ENCODE measurements at places on chromosomes 2 and 18.

- no peak for DNase-seq
Measured at GRCh38 chr2:231392431-231393148, 2.9 kb upstream of the B3GNT7 start.

DNA sequence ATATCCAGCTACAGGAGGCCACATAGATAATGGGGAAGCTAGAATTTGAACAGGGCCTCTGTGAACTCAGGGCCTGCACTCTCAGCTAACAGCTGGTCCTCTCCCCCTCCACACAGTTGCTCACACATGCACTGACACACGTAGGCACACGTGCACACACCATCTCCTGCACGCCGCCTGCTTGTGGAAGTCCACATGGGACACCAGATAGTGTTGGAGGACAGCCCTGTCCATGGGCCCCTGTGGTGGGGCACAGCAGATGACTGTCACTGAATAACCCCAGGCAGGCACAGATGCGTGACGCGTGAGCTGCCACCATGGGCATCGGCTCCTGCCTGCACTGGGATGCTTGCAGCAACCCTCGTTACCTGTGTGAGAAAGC is 52.9 kb downstream of the ADI1 start:
- DNase-seq: no peak

GRCh38 chr2:141482697-141483096 is 648.1 kb downstream of the LRP1B start:
- no peak for DNase-seq

DNA sequence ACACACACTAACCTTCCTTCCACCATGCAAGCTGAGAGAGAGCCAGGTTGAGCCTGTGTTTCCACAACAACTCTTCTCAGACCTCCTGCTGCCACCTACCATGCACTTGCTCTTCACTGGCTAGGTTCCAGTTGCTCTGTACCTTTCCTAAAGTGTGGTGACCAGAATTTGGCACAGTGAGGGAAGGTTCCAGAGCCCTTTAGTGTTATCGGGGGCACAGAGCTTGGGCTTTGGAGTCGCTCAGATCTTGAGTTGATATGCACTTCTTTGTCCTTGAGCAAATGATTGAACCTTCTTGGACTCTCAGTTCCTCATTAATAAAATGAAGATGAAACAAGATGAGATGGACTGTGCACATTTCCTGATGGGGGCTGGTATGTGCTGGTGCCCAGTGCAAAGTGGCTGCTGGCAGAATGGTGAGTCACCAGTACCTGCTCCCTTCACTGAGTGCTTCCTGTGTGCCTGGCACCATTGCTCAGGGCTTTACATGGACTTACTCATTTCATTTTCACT is 47.1 kb downstream of the NEDD4L start:
- DNase-seq: peak; percentile 90

GRCh38 chr2:120226316-120226715 is 3.1 kb upstream of the TMEM185B start:
- DNase-seq: no peak

DNA sequence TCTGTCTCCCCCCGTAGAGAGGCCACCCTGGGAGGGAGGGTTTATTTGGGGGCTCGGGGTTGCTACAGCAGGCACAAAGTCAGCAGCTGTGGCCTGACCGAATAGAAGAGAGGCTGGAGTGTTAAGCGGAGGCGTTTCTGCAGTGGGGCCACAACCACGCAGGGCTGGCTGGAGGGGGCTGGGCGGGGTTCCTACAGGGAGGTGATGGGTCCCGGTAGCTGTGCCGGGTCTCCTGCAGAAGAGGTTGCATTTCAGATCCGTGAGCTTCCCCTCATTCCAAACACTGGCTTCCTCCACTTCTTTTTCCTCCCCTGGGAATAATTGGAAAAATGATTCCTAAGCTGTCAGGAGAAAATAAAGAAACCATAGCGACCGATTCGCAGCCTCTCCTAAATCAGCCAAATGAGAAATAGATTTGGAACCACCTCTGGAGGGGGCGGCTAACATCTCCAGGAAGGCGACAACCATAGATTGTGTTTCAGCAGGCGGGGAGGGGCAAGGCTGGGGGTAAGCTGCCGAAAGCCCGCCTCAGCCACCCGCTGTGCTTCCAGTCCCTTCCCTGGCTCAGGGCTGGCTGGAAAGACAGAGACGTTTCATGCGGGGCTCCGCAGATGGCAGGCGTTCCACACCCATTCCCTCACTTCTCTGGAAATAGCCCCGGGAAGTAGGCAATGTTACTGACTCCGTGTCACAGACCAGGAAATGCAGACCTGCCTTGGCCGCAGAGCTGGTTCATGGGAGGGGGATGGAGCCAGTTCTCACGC is 85.6 kb upstream of the TAF1B start:
- DNase-seq: no peak

GRCh38 chr2:42102591-42103450 is 55.0 kb downstream of the PKDCC start:
- no peak for DNase-seq

DNA sequence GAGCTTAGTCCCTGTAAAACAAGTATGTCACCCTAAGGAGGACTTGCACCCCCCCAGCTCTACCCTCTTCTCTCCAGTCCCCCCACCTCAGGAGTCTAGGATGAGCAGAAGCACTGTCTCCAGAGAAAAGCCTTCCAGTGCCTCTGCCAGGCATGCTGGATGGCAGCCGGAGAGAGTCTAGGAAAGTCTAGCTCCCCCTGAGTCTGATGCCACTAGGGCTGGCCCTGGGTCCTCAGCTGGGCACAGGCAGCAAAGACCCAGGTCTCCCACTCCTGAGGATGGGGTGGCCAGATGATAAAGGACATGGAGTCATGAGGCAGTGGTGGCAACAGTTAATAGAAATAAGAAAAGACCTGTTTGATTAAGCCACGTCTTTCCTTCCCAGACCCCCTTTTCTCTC is 225.6 kb downstream of the CYP26B1 start:
- DNase-seq: no peak

DNA sequence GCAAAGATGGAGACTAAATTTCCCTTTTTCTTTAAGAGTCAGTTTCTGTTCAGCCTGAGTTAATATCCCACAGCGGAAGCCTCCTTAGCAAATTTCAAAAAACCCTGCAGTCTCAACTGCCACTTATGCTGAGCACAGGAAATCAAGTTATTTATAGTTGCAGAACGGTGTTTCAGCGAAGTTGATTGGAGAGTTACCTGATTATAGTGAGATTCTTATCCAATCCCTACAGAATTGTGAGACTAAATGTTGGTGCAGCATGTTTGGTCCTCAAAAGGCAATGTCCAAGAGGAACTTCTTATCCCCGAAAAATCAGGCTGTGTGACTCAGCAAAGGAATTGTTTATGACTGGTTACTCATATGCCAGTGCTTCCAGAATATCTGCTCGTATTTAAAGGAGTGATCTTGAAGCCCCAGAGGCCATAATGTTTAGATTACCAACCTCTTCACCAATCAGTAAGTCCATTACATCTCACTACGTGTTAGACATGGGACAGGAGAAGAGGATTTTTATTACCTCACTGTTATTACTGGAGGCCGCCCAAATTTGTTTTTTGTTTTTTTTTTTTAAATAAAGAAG is 67.9 kb downstream of the LRRFIP1 start:
- DNase-seq: peak; percentile 96

DNA sequence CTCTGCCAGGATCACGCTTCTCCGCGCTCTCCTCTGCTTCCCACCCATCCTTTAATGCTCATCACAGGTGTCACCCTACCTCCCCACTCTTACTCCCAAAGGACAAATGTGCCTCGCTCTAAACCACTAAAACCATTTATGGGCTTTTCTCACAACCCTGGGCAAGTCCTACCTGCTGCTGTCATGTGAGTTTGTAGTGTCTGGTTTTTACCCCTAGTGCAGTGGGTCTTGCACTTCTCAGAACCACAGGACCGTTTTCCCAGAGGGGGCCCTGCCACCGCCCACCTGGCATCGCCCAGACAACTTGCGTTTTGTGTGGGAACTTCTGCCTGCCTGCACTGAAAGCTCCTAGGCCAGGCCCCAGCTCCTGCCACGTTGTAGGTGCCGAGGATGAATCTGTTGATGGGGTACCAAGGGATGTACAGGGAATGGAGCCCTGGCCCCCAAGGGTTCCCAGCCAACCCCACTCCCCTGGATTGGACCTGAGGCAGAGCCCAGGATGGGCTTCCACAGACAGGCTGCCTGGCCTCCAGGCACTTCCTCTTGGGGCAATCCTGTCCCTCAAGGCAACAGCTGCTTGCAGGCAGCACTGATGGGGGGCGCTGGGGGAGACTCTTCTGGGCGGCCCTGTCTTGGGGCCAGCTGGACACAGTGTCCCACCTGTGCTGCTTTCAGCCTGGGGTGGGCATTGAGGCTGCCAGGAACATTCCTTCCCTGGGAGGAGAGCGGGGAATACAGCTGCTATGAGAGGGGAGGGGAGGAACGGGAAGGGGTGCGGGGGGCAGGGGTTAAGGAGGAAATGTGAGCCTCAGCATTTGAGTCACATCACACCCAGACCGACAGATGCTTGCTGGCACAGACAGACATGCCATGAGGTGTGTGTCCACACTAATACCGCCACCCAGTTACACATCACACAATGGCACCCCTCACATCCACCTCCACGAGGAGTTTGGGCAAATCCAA is 176.3 kb downstream of the ZFP36L2 start:
- DNase-seq: no peak

DNA sequence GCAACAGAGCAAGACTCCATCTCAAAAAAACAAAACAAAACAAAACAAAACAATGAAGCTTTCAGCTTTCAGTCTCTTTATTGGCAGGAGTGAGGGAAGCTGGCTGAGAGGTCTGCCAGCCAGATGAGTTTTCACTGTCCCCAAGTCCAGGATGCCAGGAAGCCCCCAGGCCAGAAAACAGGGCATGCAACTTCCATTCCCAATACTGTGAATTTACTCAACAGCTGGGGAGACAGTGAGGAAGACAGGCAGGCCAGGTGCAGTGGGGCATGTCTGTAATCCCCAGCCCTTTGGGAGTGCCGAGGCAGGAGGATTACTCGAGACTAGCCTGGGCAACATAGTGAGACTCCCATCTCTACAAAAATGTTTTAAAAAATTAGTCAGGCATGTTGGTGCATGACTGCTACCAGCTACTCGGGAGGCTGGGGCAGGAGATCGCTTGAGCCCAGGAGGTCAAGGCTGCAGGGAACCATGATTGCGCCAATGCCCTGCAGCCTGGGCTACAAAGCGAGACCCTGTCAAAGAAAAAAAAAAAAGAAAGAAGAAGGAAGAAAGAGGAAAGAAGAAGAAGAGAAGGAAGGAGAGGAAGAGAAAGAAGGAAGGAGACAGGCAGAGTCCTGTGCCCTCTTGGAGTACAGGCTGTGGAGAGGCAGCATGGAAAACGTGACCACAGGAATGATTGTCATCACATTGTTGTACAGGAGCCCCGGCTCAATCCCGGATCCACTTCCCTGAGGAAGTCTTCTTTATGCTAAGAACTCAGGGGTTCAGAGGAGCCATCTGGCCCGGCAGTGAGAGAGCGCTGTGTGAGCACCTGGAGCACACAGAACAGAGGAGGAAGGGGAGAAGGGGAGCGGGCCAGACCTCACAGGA is 29.2 kb upstream of the POMC start:
- no peak for DNase-seq

- no peak for DNase-seq
Measured at GRCh38 chr2:15897431-15898098, 42.8 kb upstream of the MYCN start.

DNA sequence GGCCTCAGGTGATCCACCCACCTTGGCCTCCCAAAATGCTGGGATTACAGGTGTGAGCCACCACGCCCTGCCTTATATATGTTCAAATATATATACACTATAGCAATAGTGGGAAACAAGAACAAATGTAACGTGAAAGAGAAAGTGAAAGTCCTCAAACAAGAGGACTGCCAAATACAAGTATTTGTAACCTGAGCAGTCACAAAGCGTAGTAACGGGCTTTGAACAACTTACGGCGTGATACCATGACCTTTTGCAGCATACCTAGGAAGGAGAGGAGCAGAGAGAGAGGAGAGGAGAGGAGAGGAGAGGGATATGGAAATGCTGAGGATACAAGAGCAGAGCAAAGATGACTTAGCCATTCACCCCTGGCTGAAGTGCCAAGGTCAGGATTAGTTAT is 113.8 kb upstream of the RGPD4 start:
- DNase-seq: no peak

DNA sequence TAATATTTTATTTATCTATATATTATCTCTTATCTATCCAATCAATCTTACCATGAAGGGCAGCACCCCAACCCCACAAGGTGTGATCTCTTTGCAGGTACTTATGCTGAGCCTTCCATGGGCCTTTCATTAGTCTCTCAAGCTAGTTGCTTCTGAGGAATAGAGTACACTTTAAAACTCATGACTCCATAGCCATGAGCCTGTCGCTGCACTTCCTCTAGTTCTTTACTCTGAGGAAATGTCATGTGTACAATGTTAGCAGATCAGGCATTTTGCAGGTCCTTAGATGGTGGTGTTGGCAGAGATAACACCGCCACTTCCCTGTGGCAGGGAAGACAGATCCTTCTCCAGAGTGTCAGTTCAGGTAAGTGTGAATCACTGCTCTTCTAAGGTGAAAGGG is 29.5 kb upstream of the STAT4 start:
- DNase-seq: no peak

GRCh38 chr18:51150113-51150700 is 47.3 kb downstream of the MEX3C start:
- DNase-seq: peak; percentile 75

GRCh38 chr18:78605255-78605654 is 374.4 kb upstream of the SALL3 start:
- no peak for DNase-seq

DNA sequence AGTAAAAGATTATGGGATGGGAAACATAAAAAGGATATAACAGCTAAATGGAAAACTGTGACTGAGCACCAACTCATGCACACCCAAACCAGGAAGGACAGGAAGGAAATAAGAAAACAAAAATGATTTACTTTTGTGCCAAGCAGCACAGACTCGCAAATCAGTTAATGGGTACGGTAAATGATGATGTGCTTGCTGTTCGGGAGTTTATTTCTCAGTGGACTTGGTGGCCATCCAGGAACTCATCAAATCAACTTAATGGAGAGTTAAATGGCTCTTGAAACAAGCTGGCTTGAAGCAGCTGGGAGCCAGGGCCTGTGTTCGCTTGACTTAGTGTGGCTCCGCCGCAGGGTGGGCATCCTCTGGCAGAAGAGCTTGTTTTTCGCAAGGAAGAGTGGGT is 36.2 kb downstream of the MTCL1 start:
- no peak for DNase-seq

GRCh38 chr2:193382583-193382982 is 1187.8 kb upstream of the TMEFF2 start:
- DNase-seq: no peak

DNA sequence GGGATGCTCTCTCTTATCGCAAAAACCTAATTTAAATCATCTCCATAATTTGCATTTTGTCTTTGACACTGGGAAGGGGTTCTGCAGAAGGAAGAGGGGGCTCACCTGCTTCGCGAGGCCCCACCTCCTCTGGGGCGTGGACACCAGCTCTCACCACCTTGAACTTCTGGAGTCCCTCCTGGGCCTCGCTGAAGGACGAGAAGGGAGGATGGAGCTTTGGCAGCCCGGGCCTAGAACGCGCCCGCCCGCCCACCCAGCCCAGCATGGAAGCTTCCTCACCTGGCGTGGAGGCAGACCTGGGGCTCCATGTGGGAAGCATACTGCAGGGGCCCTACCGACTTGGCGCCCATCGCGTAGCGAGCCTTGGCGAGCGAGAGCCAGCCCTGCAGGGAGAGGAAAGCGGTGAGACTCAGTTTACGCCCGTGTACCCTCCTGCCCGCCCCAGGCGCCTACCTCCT is 1.1 kb upstream of the IMP4 start:
- DNase-seq: no peak

All from HT1080 (cell line).